ENCODE measurements at places on chromosomes 6 and 20. TPM values are rescaled to one million over a fixed set of nuclear protein-coding genes. Genes with fewer than 3 reads are reported as not detected.

DNA sequence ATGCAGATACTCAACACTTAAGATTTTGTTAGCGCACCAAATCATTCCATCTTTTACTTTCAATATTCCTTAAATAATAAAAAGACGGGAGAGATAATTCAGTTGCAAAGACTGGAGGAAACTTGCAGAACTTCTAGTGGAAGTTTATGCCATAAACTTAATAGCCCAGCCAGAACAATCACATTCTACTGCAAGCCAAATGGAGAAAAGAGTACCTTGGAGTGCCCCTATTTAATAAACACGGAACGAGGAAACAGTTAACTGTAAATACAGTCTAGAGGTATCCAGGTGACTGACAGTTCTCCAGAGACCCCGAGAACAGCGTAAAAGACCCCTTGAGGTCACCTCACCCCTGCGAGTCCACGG is 635 bp downstream of the SLC35B3 start:
- no peak for DNase-seq

DNA sequence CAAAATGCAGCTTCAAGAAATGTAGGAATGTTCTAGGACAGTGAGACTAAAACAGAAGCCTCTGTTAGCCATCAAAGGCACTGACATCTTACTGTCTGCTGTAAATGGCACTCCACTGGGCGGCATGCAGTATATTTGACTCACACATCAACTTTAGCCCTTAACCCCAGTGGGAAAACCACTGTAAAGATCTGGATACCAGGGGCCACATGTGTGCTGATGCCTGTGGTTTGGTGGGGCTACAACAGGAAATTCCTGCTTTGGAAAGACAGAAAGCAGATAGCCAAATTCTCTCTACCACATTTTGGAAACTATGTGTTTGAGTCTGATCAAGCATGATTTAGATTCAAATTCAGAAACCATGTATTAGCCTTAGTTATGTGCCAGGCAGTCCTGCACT is 4.3 kb downstream of the PFDN4 start:
- DNase-seq = peak; percentile 72

GRCh38 chr6:22221630-22222029 is 75.2 kb downstream of the PRL start:
- DNase-seq = no peak

FOXC1 gene
- 3.6 TPM for total RNA-seq

- DNase-seq = peak; percentile 69
Measured at GRCh38 chr6:658244-658643, 1.3 kb upstream of the HUS1B start.

Measured in myocyte (in vitro differentiated cells).